A549 treated with CpdA at 1 μM for 4 hours (cell line): ENCODE measurements at places on chromosomes 2 and 18. TPM values are rescaled to one million over a fixed set of nuclear protein-coding genes. Genes with fewer than 3 reads are reported as not detected.

The ANKRD30B gene
- total RNA-seq = 0.01 TPM in 1 of 5 replicates, not detected in the others

The HOXD11 gene
- total RNA-seq = 6.1 to 8.3 TPM (median 6.6 TPM) in 5 replicates

The SNRNP27 gene
- total RNA-seq = 48.2 to 81.8 TPM (median 52.7 TPM) in 5 replicates

The C2orf66 gene
- total RNA-seq = 0.08 to 0.15 TPM (median 0.09 TPM) in 4 of 5 replicates, not detected in the other

The PARD3B gene
- total RNA-seq = 0.57 to 1.2 TPM (median 0.75 TPM) in 5 replicates

The CXCR1 gene
- not detected in 5 replicates for total RNA-seq

The TXNDC2 gene
- total RNA-seq = 0.10 to 0.35 TPM (median 0.21 TPM) in 5 replicates

The PRKAG3 gene
- not detected in 5 replicates for total RNA-seq

The ATP8B1 gene
- 8.6 to 11.9 TPM (median 9.7 TPM) in 5 replicates for total RNA-seq

The RAD51AP2 gene
- total RNA-seq = not detected in 5 replicates

The AAK1 gene
- 11.5 to 19.7 TPM (median 15.2 TPM) in 5 replicates for total RNA-seq
